Fibroblast of skin of right biceps (primary cell): ENCODE measurements at places on chromosomes 3 and 15.

- DNase-seq: no peak
Observed at GRCh38 chr3:98596087-98596486, 2.7 kb upstream of the CPOX start.

GRCh38 chr3:134495980-134496379 is 10.1 kb downstream of the CEP63 start:
- no peak for DNase-seq

GRCh38 chr3:69081583-69082262 is 1.6 kb upstream of the UBA3 start:
- peak; percentile 46 for DNase-seq

DNA sequence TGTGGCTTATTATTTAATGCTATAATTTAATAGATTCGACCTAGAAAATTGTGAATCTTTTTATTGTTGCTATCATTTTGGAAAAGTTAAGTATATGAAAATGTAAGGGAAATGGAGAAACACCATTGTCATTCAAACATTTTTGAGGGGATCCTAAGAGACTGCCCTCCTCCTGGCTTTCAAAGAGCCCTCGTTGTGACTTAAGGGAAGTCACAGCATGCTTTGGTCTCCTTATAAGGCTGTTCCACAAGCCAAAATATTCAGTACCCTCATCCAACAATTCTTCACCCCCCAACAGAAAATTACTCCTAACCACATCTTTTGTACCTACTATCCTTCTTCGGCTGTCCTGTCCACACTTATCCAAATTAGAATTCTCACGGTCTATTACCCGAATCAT is 140.2 kb downstream of the GBE1 start:
- no peak for DNase-seq

DNA sequence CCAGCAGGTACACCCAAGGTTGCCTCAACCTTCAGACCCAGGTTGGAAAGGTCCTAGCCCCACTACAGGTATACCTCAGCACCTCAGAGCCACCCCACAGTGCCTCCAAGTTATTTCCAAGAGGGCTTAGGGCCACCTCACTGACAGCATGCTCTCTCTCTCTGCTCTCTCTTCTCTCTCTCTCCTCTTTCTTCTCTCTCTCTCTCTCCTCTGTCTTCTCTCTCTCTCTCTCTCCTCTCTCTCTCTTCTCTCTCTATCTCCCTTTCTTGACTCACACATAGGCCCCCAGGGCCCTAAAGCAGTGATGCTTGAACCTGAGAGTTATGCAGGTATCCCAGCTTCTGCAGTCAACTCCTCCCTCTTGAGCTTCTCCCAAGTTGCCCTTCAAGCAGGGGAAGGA is 4.2 kb downstream of the CAV3 start:
- DNase-seq: no peak
